ENCODE measurements at places on chromosomes 4 and X. TPM values are rescaled to one million over a fixed set of nuclear protein-coding genes. Genes with fewer than 3 reads are reported as not detected.

NXF2 gene
- polyA plus RNA-seq, result 0.34 TPM

IGFBP7 gene
- polyA plus RNA-seq, result 107 TPM

FATE1 gene
- polyA plus RNA-seq, result 0.31 TPM

TIMM17B gene
- 34.2 TPM for polyA plus RNA-seq

SETD7 gene
- 32.3 TPM for polyA plus RNA-seq

DNA sequence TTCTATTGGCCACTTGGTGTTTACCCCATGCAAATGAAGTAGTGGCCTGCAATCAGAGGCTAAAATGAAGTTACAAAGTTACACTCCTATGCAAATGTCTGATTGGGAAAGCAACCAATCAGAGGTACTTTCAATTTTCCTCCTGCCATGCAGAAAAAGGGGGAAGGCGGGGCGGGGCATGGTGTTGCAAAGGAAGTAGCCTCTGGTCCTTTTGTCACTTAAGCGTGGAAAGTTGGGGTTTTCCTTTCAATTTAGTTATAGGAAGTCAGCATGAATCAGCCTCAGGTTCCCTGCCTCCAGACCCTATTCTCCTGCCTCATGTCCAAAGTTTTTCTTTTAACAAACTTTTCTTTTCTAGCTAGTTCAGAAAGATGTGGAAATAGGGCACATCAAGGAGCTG is 69.3 kb downstream of the GPC4 start:
- DNase-seq, result no peak
